Activated CD4-positive, alpha-beta memory T cell treated with anti-CD3 and anti-CD28 coated beads, Interleukin-2, amount 10 ng/mL, durations not matched to agents 7 days and 5 days (primary cell): ENCODE measurements at places on chromosomes 16 and 17.
A peak's percentile ranks its signal among the peaks of the same experiment; 100 is the strongest.

DNA sequence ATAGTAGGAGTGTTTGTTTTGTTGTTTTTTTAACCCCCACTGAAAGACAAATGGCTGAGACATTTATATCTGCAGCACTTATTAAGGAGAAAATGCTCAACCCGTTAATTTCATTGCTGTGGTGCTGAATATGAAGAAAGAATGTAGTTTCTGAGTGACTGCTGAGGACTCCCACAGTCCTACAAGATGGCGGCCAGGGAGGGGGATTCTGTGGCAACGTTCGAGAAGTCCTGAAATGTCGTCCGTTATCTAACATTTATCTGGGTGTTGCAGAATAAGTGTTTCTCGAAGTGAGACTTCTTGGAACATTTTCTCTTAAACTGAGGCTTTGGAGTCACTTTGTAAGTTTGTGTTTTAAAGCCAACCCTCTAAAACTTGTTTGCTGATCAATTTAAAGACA is 530.4 kb downstream of the XYLT1 start:
- DNase-seq, result no peak

GRCh38 chr17:55677446-55677845 is 45.2 kb downstream of the TMEM100 start:
- no peak for DNase-seq

DNA sequence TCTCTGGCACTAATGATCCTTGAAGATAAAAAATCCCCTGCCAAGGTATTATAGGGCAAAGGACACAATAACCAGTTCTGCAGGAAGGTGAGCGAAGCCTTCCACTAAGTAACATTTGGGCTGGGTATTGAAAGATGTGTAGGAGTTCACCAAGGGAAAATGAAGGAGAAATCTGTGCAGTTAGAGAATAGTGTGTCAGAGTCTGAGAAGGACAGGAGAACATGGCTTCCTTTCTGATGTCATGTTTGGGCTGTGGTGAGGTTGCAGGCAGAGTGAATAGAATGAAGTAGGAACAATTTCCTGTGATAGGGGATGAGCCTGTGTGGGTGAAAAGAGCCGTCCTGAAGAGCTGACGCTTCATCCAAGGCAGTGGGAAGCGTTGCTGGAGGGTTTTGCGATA is 24.1 kb upstream of the CIITA start:
- DNase-seq, result no peak

DNA sequence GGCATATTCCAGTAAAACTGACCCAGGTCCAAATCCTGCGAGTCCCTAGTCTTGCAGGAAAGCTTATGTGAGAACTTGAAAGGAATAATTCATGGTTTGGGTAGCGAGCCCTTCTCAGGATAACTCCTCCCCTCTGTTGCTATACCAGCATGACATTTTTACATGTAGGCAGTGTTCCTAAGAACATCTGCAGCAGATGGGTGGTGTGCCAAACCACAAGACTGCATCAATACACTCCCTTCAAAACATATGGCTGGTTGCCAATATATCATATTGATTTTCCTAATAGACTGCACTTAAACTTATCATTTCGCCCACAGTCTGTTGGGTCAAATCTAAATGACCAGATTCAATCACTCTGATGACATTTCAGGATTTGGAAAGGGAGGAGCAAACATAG is 19.9 kb downstream of the PSME3IP1 start:
- DNase-seq, result no peak

- no peak for DNase-seq
These were observed 5.4 kb downstream of the SLC47A1 start for GRCh38 chr17:19539040-19539399.

DNA sequence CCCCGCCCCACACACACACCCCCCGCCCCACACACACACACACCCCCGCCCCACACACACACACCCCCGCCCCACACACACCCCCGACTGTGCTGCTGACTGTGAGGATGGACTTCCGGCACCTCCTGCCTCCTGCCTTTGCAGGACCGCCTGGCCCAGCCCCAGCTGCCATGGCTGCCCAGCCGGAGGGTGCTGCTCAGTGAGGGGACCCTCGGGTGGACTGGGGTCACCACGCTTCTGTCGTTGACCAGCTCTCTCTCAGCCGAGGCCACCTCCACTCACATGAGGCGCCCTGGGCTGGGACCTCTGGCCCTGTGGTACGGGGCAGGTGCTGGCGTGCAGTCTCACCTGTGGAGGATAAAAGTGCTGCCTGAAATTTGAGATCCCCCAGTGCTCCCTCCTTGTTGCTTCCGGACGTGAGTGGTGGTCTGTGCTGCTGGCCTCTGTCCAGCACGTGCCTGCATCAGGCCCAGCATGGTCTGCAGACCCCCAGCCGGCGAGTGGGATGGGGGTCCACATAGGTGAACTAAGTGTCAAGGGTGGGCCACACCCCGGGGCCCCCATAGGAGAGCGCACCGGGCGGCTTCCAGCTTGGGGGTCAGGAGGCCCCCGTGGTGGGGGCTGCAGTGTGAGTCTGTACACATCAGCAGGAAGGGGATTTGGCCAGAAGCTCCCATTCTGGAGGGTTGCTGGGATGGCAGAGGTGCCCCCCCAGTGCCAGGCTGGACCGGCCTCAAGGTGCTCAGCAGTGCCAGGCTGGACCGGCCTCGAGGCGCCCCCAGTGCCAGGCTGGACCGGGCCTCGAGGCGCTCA is 11.2 kb downstream of the METRNL start:
- DNase-seq, result no peak

DNA sequence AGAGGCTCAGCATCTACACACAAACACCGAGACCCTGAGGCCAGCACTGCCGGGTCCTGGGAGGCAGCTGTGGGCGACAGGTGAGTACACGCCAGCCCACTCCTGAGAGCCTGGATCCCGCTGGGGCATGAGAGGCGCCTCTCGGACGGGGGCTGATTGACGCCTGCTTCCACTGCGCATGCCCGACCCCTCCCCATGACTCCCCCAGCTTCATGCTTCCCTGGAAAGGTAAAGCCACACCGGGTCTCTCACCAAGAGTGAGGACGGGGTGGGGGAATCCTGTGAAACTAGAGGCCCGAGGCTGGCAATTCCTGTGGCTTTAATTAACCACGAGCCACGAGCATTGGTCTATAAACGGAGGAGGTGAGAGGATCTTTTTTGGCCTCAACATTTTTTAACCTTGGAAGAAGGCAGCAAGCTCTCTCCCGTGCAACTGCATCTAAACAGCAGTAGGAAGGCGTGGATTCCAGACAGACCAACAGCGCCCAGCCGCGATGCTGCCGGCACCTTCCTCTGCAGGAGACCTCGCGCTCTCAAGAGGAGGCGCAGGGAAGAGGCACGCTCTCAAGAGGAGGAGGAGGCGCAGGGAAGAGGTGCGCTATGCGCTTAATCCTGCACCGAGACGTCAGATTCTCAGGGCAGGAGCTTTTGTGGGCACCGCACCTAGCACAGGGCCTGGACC is 71.8 kb upstream of the METRNL start:
- no peak for DNase-seq

GRCh38 chr16:4213737-4214136 is 28.1 kb downstream of the SRL start:
- DNase-seq, result no peak

- peak; percentile 54 for DNase-seq
These were observed 27.5 kb upstream of the PIK3R6 start for GRCh38 chr17:8894673-8895578.

DNA sequence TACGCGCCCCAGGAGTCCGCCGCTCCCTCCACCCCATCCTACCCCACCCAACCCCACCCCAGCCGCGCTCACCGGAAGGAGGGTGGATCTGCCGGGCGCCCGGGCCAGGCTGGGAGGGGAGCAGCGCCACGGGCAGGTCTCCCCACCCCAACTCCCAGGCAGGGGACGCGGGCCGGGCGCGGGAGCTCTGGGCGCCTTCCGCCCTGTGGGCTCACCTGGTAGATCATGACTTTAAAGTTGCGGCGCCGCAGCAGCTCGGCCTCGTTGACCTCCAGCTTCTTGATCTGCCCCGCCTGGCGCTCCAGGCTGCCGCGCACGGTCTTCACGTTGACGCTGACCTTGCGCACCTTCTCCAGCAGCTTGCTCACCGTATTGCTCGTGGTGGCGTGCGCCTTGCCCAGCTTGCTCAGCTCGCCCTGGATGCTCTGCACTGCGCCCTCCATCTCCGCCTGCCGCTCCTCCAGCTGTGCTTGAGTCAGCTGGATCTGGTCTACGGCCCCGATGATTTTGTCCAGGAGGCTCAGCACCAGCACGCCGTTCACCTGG is 571 bp downstream of the CAVIN1 start:
- DNase-seq, result peak; percentile 24

GRCh38 chr16:12195296-12195695 is 218.8 kb downstream of the SNX29 start:
- DNase-seq, result no peak

DNA sequence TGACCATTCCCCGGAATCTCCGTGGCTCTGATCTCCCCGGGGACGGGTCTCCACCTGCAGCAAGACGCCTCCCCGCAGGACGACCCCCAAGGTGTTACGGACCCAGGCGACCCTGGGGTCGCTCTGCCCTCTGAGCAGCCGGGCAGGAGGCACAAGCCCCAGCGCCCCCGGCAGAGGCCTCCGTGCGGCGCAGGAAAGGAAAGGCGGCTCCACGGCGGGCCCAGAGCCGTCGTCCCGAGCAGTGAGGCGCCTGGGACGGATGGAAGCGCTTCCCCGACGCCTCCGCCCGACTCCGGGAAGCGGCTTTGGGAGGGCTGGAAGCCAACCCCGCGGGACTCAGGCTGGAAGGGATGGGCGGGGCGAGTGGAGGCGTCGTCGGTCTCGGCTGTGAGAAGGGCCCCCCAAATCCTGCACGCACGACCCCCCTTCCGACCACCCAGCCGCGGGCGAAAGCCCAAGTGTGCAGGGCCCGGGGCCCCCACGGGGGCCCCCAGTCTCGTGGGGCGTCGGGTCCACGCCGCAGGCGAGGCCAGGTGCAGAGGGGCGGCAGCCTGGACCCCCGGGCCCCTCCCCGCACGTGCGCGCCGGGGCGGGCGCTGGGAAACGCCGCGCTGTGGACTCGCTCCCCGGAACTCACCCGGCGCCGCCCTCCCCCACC is 32.7 kb upstream of the RPH3AL start:
- no peak for DNase-seq

GRCh38 chr16:164827-165538 is 795 bp upstream of the HBM start:
- no peak for DNase-seq

DNA sequence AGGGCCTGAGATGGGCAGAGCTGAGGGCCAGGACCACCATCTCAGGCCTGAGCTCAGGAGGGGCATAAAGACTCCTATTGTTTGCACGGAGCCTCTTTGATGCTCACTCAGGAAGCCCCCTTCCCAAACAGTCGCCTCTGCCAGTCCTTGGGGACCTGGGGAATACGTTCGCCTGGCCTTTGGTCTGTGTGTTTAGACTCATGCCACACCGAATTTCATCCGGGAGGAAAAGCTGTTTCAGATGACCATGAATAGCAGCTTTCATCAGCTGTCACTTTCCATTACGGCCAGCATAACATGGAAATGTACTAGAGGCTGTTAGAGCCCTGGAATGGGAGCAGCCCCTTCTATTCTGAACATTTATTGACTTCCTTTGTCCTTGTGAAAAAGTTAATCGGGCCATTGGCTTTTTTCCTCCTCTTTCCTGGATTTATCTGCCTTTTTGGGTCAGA is 139.0 kb downstream of the HS3ST3A1 start:
- no peak for DNase-seq

DNA sequence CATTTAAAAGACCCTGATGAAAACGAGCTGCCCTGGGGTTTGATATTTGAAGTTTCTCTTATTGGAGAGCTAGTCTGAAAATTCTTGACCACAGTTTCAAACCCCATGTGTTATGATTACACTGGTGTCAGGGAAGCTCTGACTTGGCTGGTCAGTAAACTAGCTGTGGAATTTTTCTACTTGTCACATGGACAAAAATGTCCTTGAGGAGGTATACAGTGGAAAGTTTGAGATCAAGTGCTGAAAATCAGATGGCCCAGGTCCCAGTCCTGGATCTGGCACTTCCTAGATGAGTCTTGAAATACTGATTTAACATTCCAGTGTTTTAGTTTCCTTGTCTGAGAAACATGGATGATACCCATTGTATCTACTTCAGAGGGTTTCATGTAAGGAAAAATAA is 30.7 kb upstream of the SOX9 start:
- no peak for DNase-seq

GRCh38 chr17:3475812-3476610 is at the start of gene ASPA:
TSS of gene ASPA (plus strand) at chr17:3475997. CDS start at chr17:3476160, 163 bp downstream.
- DNase-seq, result no peak

DNA sequence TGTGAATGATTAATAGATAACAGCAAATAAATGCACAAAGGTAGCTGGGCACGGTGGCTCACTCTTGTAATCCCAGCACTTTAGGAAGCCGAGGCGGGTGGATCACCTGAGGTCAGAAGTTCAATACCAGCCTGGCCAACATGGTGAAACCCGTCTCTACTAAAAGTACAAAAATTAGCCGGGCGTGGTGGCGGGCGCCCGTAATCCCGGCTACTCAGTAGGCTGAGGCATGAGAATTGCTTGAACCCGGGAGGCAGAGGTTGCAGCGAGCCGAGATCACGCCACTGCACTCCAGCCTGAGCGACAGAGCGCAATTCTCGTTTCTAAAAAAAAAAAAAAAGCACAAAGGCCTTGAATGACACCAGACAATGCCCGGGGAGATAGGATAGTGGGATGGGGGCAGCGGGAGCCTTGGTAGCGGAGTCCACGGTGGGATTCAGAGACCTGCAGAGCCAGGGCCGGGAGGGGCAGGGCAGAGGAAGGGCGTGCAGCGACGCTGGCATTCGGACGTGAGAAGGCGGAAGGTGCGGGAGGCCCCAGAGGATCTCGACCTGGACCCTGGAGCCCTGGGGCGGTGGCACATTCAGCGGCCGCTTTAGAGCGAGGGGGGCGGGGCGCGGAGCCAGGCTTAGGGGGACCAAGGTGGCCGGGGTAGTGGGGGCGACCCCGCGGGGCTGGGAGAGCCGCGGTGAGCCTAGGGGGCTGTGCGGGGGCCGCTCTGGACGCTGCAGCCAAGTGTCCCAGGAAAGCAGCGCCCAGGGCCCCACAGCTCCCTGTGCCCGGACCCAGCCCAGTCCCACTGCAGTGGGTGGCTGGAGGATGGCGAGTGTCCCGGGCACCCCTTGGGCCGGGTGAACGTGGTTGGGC is 999 bp upstream of the FLYWCH2 start:
- peak; percentile 51 for DNase-seq

DNA sequence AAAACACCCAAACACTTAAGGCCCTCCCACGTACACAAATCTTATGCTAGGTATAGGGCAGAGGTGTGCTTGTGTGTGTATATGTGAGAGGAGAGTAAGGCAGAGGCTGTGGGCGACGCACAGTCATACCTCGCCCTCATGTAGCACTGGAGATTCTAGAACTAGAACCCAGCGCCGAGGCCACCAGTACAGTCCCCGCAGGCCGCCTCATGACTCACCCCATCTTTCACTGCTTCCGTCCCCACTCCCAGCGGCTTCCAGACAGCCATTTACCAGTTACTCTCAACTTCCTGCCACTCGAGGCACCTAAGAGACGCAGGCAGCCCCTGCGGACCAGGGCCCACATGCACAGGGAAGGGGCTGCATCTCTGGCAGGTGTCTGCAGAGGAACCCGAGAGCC is 23.2 kb upstream of the CYTH1 start:
- peak; percentile 90 for DNase-seq
